ENCODE measurements at places on chromosomes 11 and 22.

GRCh38 chr11:131923309-131923708 is 552.9 kb downstream of the NTM start:
- DNase-seq: no peak

- no peak for DNase-seq
Measured at GRCh38 chr11:110989428-110990133, 255.9 kb upstream of the POU2AF2 start.

GRCh38 chr22:46376908-46377524 is 41.5 kb downstream of the TRMU start:
- DNase-seq: no peak

- DNase-seq: no peak
Measured at GRCh38 chr11:87851234-87851633, 324.0 kb downstream of the RAB38 start.

- no peak for DNase-seq
Measured at GRCh38 chr11:35553021-35553420, 27.6 kb upstream of the PAMR1 start.

GRCh38 chr11:27456140-27456794 is 16.3 kb downstream of the LGR4 start:
- DNase-seq: no peak

DNA sequence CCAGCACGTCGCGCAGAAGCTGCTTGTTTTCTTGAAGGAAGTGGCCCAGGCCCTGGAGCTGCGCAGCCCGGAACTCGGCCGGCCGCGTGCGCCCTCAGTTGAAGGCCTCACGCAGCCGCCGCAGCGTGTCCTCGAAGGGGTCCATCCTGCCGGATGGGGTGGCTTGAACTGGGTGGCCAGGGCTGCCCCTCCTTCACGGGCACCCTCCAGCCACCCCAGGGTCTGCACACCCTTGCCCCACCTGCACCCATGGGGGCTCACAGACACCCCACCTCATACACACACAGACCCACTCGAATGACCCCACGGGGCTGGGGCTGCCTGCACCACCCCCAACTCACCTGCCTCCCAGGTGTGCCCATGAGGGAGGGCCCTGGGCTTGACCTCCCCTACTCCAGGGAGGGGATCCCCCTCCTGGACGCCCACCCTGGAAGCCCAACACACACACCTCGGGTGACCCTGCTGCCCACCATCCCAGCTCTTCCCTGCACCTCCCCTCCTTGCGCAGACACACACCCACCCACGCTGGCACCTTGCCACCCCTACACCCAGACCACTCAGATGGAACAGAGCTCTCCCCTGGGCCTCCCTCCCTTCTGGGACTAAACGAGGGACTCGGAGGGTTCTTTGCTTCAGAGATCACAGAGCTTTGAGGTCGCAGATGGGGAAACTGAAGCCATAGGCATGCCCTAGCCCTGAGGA is 6.8 kb downstream of the ALDH3B2 start:
- DNase-seq: no peak

DNA sequence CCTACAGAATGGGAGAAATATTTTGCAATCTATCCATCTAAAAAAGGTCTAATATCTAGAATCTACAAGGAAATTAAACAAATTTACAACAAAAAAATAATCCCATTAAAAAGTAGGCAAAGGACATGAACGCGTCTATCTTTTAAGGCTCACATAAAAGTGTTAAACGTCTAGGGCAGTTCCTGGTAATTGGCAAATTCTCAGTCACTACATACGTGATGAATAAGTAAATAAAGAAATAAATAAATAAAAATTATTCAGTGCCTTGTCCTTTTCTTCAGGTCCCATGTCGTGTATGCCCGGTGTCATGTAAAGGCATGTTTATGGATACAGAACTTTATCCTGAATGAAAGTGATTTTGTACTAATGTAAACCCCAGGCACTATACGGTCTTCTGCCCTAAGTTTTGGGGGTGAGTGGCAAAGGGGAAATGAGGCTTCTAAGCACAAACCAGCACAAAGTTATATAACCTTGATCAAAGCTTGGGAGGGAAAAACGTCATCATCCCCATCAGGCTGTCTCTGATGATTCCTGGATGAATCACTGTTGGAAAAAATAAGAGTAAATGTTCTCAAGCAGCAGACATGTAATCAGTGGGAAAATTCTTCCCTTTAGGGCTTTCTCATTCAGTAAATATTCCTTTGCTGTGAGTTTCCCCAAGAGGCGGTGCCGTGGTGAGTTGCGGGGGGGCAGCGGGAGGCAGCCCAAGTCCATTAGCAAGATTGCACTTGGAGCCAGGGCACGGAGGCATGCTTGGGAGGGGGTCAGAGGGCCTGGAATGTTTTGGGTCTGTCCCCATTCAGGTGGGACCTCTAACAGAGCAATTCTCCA is 30.4 kb upstream of the MICAL2 start:
- peak; percentile 98 for DNase-seq

GRCh38 chr22:37981282-37982011 is 2.9 kb downstream of the SOX10 start:
- DNase-seq: no peak

DNA sequence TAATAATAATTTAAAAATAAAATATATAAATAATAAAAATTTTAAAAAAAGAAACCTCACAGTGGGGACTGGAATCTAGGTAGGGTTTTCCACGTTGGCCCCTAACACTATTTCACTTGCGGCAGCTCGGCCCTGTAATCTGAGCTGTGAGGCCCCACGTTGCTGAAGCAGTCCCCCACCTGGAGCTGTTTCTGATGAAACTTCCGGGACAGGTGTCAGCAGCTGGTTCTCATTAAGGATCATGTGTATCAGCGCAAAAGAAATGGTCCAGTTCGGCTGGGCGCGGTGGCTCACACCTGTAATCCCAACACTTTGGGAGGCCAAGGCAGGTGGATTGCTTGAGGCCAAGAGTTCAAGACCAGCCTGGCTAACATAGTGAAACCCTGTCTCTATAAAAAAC is 17.3 kb downstream of the RHOD start:
- DNase-seq: no peak

DNA sequence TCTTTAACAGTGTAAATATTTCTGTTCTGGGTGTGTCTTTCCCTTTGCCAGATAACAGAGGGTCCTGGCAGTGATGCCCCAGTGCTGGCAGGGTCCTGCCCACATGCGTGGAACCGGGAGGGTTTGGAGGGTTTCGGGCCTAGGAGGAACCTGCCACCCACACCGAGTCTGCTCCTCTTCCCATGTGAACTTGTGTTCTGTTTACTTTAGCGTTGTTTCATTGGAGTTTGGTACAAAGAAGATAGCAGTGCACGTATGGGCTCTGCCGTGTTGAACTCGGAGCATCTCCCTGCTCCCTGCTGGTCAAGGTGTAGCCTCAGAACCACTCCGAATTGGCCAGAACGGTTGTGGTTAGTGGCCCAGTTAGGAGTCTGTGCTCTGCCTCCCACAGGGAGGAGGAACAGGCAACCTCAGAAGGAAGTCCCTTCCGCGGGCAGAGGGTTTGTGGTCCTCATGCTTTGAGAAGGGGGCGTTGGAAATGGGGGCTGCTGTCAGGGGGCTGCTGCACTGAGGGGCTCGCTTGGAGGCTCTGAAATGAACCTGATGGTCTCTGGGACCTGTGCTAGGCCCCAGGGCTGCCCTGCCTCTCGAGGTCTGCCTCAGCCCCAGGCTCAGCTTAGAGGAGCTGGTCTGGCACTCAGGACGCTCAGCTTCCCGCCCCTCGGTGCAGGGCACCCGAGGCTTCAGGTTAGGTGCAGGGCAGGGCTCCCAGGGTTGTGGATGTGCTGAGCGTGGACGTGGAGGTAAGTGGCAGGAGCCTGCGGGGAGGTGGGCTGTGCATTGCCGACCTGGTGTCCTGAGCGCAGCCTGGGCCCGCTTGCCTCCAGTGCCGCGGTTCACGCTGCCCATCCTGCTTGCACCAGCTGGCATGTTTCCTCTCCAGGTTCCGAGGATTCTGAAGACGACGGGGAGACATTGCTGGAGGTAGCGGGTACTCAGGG is 10.4 kb downstream of the PHRF1 start:
- no peak for DNase-seq

- peak; percentile 64 for DNase-seq
Measured at GRCh38 chr11:103773059-103773458, 263.4 kb upstream of the DDI1 start.

- no peak for DNase-seq
Measured at GRCh38 chr11:6312106-6312505, 8.2 kb downstream of the CAVIN3 start.

DNA sequence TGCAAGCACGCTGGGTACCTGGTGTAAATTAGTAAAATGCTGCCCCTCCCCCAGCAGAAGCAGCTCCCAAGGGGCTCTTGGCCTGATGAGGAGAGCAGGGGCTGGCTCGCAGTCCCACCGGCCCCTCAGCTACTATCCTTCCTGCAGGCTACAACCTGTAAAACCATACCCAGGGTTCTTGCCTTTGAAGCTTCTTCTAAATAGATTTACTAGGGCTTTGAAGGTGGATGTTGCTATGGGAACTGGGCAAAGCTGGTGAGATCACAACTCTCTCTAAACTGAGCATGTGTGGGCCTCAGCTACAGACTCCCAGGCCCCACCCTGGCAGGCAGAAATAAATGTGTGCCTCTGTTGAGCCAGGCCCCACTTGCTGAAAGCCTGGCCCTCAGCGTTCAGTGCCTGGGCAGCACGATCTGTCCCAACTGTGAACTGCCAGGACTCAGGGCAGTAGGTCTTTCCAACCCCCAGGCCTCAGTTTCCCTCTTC is 18.5 kb downstream of the CD5 start:
- DNase-seq: peak; percentile 9

GRCh38 chr11:47797633-47798032 is 30.5 kb upstream of the FNBP4 start:
- no peak for DNase-seq
